ENCODE measurements at places on chromosomes 2 and 18.

GRCh38 chr2:159946326-159946999 lies 116.0 kb downstream of the PLA2R1 start:
- DNase-seq = peak; percentile 93

- DNase-seq = no peak
Measured at GRCh38 chr2:182907081-182907830, 40.8 kb upstream of the FRZB start.

DNA sequence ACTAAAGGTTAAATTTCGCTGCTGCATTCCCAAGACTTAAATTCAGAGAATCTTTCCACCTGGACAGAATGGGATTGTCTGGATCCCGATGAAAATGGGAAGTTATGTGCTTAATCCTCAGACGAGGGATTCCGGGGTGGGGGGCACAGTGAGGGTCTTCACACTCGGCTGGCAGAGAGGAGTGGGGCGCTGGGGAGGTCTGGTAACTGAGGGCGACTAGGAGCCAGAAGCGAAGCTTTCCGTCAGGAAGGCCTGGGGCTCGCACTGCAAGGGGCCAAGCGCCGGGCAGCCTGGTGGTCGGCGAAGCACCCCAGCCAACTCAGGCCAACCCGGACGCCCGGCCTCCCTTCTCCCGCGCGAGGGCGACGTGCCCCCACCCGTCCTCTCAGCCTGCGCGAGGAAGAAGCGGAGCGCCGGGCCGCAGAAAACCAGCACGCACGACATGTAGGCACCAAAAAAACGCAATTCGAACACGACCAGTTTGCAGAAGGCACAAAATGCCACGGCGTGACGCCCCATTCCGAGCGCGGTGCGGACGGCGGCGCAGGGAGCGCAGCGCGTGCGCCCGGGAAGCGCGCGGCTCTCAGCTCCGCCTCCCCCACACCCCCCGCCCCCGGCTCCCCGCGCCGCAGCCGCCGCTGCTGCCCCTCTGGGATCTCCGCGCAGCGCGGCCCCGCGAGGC lies 188.1 kb downstream of the ZEB2 start:
- DNase-seq = no peak

- DNase-seq = no peak
Measured at GRCh38 chr2:5473635-5474034, 218.5 kb upstream of the SOX11 start.

GRCh38 chr18:45589356-45590035 lies 25.8 kb upstream of the SLC14A2 start:
- peak; percentile 64 for DNase-seq

DNA sequence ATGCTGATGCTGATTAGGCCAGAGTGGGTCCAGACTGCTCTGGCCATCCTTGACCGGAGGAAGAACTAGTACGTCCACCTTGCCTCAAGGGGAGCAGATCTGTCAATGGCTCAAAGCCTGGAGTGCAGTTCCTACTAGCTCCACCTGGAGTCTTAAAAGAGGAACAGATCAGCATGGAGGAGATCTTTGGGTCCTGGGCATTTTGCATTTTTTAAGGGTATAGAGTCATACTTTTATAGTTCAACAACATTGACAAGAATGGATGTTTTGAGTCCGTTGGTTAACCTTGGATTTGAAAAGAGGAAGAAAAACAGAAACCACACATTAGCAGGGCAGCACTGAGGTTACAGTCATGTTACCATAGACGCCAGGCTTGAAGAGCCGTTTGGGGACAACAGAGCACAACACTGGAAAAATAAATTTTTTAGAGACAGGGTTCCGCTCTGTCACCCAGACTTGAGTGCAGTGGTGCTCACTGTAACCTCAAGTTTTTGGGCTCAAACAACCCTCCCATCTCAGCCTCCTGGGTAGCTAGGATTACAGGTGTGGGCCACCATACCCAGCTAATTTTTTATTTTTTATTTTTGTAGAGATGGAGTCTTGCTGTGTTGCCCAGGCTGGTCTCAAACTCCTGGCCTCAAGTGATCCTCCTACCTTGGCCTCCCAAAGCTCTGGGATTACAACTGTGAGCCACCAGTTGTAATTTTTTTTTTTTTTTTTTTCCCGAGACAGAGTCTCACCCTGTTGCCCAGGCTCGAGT lies 78.5 kb downstream of the PRKCE start:
- DNase-seq = no peak

- DNase-seq = peak; percentile 66
Measured at GRCh38 chr2:73827018-73827417, 1.7 kb upstream of the STAMBP start.

Measured in fibroblast of pulmonary artery (primary cell).